ENCODE measurements at places on chromosomes 1 and 21.

DNA sequence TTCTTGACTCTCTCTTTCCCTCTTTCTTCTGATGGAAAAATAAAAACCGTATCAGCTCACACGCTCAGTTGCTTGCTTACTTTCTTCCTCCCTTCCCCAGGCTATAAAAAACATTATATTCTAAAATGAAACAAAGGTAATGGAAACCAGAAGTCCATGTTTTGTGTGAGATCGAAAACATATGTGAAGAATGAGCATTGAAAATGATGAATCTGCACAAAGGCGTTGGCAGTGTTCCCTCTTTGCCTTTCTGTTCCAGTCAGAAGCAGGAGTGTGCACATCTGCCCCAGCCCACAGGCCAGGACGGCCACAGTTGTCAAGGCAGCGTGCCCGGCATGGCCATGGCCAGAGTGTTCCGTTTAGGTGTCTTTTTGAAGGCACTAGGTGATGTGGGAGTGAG lies 185.3 kb upstream of the USP24 start:
- DNase-seq, result no peak

- no peak for DNase-seq
Measured at GRCh38 chr1:197995408-197996258, 78.5 kb downstream of the LHX9 start.

- peak; percentile 10 for DNase-seq
Measured at GRCh38 chr1:115469703-115470476, 131.8 kb upstream of the NGF start.

GRCh38 chr21:18058731-18059398 lies 185.8 kb upstream of the CHODL start:
- no peak for DNase-seq

DNA sequence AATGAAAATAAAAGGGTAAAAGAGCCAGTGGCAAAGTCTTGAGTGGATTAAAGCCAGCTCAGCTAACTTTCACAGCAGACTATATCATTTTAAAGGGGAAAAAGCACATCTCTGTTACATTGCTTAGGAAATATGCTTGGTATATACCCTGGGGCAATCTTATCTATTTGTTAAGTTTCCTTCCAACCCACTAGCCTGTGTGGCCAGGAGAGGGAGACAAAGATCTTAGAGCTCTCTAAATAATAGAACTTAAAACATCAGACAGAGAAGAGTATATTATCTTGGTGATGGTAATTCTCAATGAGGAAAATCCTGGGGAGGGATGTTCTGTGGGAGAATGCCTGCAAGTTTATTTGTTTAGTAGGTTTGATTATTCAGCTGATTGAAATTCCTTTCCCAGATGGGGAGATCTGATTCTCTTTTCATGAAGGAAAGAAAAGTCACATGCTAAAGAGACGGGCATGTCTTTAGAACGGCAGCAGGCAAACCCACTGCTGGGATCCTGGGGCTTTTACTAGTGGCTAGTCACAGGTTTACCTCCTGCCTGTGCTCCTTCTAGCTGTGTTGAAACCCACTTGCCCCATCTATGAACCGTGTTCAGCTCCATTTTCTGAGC lies 3.6 kb downstream of the KCNE2 start:
- DNase-seq, result peak; percentile 31

GRCh38 chr21:37758982-37759381 lies 157.3 kb downstream of the KCNJ6 start:
- peak; percentile 5 for DNase-seq

- no peak for DNase-seq
Measured at GRCh38 chr1:29121516-29121935, 2.2 kb downstream of the TMEM200B start.

Measured in stimulated activated CD4-positive, alpha-beta T cell treated with anti-CD3 and anti-CD28 coated beads, Interleukin-4, amount 100 ng/mL, for 48 hours (primary cell).